ENCODE measurements at places on chromosomes 4 and X.
A peak's percentile ranks its signal among the peaks of the same experiment; 100 is the strongest.

DNA sequence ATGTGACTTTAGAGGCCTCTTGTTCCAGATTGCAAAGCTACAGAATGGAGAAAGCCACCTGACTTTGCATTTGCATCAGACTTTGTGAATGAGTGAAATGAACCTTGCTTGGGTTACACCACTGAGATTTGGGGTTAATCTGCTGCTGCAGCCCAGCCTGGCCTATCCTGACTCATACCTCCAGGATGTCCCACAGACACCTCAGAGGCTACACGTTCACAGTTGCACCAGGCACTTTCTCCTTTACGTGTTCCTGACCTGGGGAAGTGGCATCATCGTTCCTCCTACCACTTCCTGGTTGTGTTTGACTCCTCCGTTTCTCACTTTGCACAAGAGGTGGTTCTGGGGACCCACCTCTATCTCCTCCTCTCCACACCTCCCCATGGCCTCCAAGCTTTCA lies 9.2 kb upstream of the SORCS2 start:
- peak; percentile 17 for DNase-seq

DNA sequence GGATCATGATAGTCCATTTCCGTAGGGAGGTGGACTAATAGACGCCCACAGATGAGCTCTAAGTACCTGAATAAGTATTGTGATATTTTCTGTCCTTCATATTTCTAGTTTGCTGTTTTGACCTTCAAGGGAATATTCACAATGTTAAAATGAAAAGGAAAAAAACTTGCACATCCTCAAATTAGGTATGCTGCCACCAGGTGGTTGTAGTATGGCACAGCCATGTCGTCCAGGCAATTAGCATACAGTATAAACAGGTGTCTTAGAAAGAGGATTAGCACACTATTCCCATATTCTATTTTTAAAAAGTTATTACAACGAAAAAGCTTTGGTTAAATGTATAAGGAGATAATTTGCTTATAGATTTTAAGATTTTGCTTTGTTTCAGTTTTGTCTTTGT lies 802.0 kb downstream of the RPA4 start:
- DNase-seq = no peak

DNA sequence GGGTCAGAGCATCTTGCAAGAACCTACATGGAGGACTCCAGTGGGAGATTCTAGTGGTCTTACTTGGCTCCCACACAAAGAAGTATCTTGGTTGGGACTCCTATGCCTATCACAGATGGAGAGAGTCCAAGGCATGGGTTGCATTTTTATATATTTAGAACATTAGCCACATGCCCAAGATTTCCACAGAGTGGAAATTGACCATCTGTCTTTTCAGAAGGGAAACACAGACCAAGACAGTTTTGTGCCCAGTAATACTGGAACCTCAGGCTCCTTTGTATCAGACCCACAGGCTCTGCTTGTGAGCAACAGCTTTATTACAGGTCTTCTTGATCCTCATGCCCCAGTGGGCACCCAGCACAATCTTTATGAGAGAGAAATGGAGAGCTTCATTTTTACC lies 43.6 kb downstream of the PAGE2 start:
- no peak for DNase-seq

DNA sequence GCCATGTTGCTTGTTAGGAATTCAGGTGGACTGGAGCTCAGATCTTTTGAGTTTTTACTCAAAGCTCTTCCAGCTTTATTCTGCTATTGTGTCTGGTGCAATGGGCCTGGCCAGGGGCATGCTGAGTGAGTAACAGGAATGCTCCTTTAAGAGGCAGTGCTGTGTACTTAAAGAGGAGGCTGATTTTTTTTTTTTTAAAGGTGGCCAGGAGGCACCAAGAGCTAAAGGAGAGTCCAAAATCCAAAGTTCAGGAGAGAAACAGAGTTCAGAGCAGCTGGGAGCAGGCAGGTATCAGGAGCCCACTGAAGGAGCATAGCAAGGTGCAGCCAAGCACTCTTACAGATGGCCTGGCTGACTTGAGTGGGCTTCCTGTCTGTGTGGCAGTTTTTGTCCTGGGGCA lies 178.7 kb downstream of the FMR1NB start:
- no peak for DNase-seq

GRCh38 chr4:1155314-1155713 lies 17.1 kb downstream of the SPON2 start:
- no peak for DNase-seq

- no peak for DNase-seq
Measured at GRCh38 chrX:136847874-136848273, 32.7 kb downstream of the RBMX start.

DNA sequence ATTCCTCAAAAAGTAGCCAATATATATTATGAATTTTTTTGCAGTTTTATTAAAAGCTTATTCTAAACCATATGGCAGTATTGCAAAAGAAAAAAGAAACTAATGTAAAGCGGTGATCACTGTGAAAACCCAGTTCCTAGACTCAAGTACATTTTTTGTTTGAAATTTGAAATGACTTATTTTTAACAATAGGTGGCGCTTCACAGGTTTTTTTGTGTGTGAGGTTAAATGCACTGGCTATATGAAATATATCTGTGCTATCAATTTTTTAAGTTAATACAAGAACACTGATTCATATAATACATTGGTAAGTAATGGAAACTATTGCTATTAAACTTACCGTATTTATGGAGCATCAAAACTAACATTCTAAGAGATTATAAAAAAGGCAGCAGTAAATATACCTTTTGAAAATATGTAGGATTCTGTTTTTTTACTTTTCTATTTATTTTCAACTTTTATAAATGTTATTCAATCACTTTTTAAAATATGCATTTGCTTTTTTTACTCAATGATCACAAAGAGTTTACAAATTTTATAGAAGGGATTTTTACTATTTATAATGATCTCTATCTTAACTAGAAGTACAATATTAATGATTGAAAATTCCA lies 5.6 kb upstream of the SPRY1 start:
- no peak for DNase-seq

DNA sequence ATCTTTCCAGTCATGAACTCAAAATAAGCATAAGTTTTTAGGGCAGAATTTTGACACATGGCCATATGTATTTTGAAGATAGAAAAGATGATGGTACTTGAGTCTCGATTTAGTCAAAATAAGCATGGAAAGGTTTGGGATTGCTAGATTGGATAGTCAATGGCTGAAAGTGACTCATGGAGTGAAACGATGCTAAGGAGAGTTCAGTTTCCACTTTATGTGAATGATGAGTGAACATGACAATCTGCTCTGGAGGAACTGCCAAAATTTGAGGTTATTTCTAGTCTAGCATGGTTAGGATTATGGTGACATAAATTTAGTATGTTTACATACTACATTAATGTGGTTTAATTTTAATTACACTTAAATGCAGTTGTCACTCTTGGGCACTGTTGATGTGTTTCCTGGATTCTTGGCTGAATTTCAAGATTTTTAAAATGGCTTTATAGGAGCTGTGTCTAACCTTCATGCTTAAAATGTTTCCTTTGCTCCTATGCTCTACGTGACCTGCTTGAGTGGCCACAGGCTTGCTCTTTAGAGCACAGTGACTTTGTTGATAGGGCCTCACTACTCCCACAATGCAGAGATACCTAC lies 17.1 kb downstream of the DDX3X start:
- DNase-seq = no peak

DNA sequence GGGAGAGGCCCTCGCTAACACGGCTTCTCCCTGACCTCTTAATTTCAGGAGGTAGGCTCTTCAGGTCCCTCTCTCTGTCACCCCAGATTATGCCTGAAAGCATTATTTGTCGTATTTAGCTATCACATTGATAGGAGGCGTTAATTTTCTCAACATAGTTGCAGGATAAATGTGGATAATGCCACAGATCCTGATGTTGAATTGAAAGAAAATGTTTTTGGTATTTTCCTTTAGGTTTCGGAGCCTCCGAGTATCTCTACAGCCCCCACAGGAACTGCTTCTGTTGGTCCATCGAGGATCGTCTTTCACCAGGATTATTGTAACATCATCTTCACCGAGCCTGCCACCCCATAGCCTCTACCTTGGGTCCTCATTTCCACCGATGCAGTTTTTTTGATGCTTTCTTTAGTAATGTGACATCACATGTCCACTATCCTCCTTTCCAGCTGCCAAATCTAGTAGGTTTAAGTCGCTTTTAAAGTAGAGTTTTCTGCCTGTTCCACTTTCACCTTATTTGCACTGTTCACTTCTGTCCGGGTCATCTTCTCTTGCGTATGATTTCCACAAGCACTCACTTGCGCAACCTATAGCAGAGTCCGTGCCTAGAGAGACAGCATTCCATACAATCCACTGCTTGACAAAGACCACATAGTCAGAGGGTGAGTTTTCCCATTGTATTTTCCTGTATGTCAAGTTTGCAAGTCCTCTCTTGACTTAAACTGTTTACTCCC lies 665 bp downstream of the TIGD2 start:
- DNase-seq = peak; percentile 53

- no peak for DNase-seq
Measured at GRCh38 chr4:100690812-100691211, 173.0 kb upstream of the EMCN start.

DNA sequence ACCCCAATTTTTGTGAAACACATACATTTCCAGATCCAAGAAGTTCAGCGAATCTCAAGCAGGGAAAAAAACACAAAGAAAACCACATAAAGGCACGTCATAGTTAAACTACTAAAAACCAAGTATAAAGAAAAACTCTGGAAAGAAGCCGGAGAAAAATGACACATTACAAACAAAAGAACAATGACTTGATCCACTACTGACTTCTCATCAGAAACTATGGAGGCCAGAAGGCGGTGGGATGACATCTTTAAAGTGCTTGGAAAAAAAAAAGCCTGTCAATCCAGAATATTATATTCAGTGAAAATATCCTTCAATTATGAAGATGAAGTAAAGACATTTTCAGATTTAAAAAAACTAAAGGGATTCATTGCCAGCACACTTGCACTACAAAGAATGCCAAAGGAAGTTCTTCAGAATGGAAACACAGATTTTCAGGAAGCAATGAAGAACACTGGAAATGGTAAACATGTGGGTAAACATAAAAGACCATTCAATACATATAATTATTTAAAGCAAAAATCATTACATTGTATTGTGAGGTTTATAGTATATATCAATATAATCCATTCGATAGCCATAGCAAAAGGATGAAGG lies 32.6 kb upstream of the PPP2R2C start:
- DNase-seq = no peak

GRCh38 chr4:3250438-3250955 lies 1.5 kb downstream of the MSANTD1 start:
- no peak for DNase-seq

GRCh38 chr4:112076919-112077608 lies 68.2 kb upstream of the FAM241A start:
- DNase-seq = no peak

GRCh38 chrX:103250977-103251376 lies 4.0 kb downstream of the TCEAL8 start:
- DNase-seq = no peak

DNA sequence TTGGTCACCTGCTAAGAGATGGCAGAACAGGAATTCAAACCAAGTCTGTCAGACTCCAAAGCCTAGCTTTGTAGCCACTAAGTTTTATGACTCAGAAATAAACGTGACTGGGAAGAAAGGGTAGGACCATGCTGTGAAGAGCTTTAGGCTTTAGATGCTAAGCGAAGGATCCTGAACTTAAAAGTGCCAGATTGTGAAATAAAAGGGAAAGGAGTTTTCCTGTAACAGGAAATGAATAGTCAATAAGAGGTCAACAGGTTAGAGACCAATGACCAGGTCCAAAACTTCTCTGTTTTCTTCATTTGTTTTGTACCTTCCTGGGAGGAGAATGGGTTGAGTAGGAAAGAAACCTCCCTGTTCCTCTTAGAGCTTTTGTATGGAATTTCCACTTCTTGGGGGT lies 98.8 kb upstream of the EOLA2 start:
- no peak for DNase-seq

GRCh38 chr4:40559585-40560465 lies 69.8 kb downstream of the RBM47 start:
- no peak for DNase-seq

- DNase-seq = no peak
Measured at GRCh38 chr4:185945906-185946305, 123.0 kb upstream of the TLR3 start.

DNA sequence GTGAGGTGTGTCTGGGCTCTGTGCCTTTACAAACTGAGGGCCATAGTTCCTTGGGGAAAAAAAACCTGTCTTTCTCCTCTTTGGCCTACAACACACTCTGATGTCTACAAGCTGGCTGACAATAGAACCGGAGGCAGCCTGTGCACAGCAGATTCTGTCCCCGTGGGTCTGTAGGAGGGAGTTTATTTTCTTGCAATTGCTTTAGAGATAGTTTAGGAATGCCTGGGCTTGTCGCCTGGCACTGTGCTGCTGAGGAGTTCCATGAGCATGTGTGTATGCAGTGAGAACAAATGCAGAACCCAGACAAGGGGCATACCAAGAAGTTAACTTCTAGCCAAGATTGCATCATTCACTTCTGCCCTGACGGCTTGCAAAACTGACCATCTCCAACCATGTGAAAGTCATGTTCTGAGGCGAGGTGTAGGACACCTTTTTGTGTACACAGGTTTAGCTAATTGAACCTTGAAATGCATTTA lies 54.1 kb downstream of the CCNI start:
- DNase-seq = peak; percentile 50

DNA sequence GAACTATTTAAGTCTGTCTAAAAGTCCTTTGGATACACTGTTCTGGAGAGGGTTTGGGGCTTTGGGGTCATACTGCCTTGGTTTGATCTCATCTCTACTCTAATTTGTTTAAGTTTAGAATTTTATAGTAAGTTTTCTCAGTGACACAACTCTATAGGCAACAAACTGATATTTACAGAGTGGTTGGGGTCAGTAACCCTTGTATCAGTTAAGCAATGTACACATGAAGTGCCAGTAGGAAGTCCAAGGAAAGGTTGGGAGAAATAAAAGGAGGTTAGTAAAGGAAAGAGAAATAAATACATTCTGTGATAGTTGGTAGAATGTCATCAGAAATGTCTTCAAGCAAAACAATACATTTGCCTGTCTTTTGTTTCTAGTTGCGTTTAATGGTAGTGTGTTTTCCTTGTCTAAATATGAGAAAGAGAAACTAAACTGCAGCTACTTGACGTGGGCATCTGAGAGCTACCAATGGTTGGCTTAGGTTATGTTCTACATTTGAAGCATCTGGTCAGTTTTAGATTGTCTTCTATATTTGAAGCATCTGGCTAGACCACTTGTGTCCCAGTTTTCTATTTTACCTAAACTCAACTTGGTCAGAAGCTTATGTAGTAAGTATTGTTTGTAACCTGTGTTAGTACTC lies 6.9 kb downstream of the ATP7A start:
- no peak for DNase-seq

DNA sequence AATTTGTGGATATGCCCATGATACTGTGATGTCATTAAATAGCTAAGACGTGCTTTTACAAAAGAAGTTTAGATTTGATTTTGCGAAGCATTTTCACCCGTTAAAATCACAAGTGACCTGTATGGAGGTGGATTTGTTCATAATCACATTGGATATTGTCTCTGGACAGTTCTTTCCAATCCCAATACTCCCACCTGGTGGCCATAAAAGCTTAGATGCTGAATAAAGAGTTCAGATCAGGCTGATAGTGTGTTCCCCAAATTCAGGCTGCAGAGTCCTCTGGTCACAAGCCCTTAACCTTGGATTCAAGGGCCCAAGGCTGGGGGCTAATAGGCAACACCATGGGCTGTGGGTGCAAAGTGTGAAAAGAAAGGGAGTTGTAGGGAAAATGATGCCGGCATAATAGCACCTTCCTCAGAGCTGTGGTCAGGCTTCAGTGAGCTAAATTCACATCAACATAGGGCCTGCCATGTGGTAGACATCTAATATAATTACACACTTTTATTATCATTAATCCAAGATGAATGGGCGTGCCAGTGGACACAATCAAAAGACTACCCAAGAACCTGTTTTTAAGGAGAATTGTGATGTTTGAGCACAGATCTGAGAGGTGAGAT lies 28.1 kb downstream of the SMIM43 start:
- DNase-seq = no peak

All from ureter (tissue), 1 donor.